ENCODE measurements at places on chromosomes 6 and 20. TPM values are rescaled to one million over a fixed set of nuclear protein-coding genes. Genes with fewer than 3 reads are reported as not detected.

DNA sequence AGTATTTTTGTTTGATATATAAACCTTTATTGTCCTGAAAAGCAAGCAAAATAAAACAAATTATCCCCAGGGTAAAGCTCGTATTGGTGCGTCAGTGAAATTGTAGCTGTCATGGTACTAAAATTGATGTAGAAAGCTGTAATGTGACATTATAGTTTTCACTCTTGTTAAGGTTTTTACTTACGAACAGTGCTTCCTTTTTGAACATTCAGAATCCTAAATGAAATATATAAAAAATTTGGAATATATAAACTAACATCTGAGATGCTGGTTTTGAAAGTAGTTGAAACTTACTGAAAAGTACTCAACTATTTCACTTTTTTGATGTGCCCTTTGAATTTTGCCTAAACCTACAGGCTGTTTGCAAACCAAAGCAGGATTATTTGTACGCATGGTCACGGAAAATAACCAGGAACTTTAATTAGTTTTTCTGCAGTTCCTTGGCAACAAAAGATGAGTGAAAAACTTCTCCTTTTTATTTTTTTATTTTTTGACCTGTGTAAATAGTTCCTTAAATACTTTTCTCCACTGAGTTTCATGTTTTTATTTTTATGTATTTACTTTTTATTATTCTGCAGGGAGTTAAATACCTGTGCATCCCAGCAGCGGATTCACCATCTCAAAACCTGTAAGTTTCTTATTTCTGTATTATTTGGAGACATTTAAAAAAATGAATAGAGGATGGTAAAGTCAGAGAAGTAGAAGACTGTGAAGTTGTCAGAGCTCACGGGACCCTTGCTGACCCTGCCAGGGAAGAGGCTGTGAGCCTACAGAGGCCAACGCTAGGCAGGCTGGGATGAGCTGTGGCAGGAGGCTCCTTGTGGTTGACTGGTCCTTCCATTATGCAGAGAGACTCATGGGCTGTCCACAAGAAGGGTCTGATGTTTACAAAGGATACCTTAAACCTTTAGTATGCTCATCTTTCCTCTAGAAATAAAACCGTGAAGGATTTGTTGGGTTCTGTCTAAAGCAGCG, 42.5 kb downstream of the DUSP22 start:
- DNase-seq = no peak

GRCh38 chr20:25541676-25542075, 43.7 kb downstream of the NINL start:
- no peak for DNase-seq

- no peak for DNase-seq
Observed at GRCh38 chr20:60410618-60411264, 452.5 kb downstream of the CDH26 start.

- DNase-seq = no peak
Observed at GRCh38 chr20:63074631-63075030, 67.9 kb upstream of the BHLHE23 start.

DNA sequence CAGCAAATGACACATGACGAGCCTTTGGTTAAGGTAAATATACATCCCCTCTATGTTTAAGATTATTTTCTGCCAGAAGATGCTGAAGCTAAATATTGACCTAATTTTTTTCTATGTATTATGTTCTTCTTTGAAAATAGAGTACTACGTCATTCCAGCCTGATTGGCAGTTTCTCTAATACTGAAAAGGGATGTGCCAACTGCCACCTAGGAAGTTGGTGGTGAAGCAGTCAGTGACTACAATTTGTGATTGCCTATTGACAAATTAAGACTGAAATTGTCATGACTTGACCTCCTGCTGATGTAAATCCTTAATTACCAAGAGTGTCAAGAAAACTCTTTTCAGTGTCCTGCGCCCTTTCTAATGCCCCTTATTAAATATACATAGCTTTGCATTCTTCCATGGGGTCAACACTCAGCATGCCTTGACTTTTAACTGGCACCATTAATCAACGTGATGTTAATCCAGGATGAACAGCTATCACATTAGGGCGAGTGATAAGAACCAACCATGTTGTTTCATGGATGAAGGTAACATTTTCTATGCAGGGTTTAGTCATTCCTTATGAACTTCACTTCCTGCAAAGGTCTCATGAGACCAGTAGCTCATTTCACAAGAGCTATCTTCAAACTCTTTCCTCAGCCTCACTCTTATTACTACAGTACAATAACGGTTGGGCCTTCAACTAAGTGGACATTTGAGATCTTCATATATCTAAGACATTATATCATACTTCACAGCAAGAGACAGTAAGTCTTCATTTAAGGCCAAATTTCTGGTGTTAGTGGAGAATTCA, 22.5 kb upstream of the SGK1 start:
- no peak for DNase-seq

- no peak for DNase-seq
Observed at GRCh38 chr20:6055981-6056569, 2.2 kb upstream of the LRRN4 start.

GRCh38 chr6:123329337-123329736, 307.4 kb downstream of the TRDN start:
- DNase-seq = no peak

PLTP gene
- total RNA-seq = 78.3 TPM

- DNase-seq = no peak
Observed at GRCh38 chr6:121619013-121619412, 183.6 kb downstream of the GJA1 start.

PBOV1 gene
- total RNA-seq = not detected

GMPR gene
- 4.3 TPM for total RNA-seq

SUMO4 gene
- total RNA-seq = 5.6 TPM

DNA sequence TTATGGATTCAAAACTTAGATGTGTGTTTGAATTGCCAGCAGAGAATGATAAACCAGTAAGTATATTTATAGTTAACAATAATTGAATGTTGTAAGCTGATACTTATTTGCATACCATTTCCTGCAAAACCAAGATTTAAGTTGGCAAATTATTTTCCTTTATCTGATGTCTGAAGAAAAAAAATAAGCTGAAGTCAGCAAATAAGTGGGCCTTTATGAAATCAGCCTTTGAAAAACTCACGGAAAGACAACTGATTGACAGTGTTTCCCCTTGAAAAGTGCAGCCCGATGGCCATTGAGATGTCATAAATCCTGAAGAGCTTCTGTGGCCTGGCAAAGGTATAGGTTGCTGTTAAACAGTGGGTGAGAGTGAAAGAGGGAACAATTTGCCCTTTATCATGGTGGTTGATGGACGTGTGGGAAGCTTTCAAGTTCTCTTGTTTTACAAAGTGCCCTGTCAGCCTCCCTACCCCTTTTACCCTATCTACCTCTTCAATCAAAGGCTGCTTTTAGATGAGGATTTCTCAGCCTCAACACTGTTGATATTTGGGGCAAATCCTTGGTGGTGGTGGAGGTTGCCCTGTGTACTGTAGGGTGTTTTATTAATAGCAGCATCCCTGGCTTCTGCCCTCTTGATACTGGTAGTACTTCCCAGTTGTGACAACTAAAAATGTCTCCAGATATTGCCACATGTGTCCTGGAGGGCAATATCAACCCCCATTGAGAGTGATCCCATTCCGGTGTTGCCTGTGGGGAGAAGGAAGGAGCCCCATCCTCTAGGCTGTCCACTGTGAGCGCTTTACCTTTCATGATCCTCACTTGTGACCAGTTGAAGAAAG, 50.2 kb downstream of the VAPB start:
- no peak for DNase-seq

DNA sequence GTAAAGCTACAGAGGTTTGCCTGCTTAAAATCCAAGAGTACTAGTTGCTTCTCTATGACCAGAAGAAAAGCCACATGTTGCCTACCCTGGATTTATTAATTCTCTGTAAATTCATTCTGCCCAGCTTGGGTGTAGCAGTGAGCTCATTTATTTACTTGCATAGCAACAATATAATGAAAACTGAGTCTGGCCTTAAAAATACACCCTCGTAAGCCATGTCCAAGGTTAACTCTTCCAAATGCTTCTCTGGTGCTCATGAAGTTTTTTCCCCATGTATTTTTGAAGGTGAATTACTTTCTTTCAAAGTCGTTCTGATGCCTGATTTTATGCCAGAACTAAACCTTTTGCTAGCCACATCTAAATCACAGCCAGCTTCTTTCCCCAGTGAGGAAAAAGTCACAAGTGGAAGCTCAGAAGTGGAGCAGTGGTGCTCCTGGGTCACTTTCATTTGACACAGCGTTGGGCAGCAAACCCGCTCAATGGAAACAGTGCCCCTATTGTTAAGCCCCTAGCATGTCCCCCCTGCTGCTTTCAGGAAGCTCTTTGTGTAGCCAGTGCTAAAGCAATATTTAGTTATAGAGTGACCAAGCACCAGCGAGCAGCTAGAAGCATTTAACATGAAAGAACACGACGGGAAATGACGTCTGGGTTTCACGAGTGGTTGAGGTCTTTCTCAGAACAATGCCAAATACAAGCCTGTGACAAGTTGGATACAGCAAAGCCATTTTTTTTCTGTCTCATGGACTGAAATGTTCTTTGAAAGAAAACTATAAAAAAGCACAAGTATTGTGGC, 29.8 kb downstream of the NEDD9 start:
- no peak for DNase-seq

IRF4 gene
- total RNA-seq = 9.1 TPM

FOXQ1 gene
- 1.5 TPM for total RNA-seq

OR12D2 gene
- not detected for total RNA-seq

PLEKHG1 gene
- 77.0 TPM for total RNA-seq

GRCh38 chr20:63962426-63963347, 6.5 kb upstream of the UCKL1 start:
- DNase-seq = no peak

MAS1 gene
- total RNA-seq = not detected

- no peak for DNase-seq
Observed at GRCh38 chr6:37033819-37034795, 28.7 kb downstream of the FGD2 start.

DPM1 gene
- 61.2 TPM for total RNA-seq

FERMT1 gene
- under 0.01 TPM for total RNA-seq

DNA sequence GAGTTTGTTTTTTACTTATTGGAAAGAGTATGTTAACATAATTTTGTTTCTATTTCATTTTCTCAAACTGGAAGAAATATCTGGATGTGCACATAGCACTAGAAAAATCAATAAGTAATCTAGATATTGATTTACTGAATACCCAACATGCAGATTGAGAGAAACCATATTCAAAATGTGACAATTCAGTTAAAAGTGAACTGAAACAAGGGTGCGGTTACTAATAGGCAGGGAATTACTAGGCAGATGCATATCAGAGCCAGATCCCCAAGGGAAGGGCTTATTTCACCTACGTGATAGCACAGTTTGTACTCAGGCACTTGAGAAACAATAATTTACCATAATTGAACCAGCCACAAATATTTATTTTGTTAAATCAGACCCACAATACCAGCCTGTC, 493.1 kb upstream of the FLRT3 start:
- DNase-seq = no peak

GRCh38 chr6:125953502-125953875, 3.1 kb upstream of the HINT3 start:
- no peak for DNase-seq

DNA sequence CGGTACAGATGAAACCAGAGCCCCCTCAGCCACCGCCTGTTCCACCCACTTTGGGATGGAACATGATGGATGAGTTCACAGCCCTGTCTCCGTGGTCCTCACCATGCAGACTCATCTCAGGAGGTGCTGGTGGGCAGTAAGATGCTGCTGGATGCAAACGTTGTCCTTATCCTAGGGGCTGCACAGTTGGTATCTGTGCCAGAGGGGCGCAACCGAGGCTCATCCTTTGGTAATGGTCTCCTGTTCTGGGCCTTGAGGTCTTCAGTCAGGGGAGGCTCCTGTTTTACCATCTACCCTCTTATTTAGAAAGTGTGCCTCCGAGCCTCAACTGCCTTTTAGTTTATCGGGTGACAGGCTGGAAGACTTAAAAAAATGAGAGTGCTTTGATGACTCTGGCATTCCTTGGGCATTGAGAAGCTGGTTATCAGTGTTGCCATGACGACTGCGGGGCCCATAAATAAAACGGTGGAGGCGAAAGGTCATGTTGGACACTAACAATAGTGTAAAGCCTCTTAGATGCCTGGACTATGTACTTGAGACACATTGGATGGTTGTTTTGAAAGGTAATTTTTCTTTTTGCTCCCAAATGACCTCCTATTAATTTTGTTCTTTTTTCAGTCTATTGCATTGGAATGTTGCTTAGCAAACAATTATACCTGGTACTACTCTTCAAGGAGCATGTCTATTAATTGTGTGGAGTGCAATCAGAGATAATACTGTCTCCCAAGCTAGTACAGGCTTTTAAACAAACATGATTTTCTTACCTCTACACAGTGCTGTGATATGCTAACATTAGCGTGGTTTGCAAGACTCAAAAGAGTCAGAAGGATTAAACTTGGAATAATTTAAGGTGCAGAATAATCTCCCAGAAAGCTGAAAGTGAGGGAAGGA, 74.2 kb upstream of the DSP start:
- no peak for DNase-seq

GRM4 gene
- not detected for total RNA-seq

SYNDIG1 gene
- total RNA-seq = under 0.01 TPM

DNA sequence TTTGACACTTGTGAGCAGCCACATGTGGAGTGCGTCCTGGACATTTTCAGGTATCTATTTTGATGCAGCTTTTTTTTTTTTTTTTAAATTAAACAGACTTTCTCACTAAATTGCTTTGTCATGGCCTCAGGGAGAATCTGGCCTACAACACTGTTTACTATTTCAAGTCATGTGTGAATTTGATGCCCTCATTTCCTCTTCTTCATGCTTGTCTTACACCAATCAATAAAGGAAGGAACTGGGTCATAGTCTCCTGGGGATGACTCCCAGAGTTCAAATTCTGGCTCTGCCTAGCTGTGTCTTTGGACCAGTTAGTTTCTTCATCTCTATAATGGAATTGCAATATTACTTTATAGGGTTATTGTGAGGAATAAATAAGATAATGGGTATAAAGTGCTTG, 554.1 kb downstream of the PRKN start:
- no peak for DNase-seq

GRCh38 chr6:50637267-50637666, 76.1 kb upstream of the TFAP2D start:
- no peak for DNase-seq

- no peak for DNase-seq
Observed at GRCh38 chr20:13119583-13119982, 101.5 kb upstream of the ISM1 start.

C6orf15 gene
- not detected for total RNA-seq

DNA sequence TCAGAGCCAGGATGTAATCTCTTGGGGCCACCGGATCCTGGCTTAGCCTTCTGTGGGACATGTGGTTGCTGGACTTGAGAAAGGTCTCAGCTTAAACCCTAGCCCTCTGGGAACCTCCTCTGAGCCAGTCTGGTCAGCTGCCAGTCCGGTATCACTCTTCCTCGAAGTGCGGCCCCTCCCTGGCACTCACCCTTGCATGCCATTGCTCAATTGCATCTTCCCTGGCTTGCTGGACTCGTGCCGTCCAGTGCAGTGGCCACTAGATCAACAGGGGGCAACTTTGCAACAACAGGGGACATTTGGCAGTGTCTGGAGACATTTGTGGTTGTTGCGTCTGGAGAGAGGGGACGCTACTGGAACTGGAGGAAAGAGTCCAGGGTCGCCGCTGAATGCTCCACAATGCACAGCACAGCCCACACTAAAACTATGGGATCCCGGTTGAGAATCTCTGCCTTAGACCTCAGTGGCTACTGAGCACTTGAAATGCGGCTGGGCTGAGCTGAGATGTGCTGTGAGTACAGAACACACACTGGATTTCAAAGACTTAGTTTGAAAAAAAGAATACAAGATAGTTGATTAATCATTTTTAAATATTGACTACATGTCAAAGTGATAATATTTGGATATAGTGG, 152.1 kb downstream of the TFAP2C start:
- DNase-seq = no peak

GRCh38 chr6:97917369-97917768, 634.4 kb upstream of the MMS22L start:
- no peak for DNase-seq

GRCh38 chr6:156840606-156841005, 63.4 kb downstream of the ARID1B start:
- DNase-seq = no peak
